ENCODE measurements at places on chromosomes 3 and 15.

DNA sequence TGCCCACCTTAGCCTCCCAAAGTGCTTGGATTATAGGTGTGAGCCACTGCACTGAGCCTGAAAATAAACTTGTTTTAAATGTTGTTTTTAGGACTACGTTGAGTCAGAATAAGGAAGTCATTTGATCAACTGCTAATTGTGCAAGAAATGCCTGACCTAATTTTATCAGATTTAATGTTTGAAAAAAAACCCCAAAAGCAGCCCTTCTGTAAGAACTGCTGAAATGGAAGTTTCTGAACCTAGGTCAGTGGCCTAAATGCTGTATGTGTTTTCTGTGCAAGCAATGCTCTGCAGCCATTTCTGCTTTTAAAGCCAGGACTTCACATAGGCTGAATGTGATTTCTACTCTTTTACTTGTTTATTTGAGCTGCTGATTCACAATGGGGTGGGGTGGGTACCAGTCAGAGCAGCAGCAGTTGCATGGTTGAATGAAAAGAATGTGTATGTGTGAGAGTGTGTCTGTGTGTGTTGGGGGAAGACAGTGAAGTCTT, 6.6 kb downstream of the GPX1 start:
- no peak for DNase-seq

DNA sequence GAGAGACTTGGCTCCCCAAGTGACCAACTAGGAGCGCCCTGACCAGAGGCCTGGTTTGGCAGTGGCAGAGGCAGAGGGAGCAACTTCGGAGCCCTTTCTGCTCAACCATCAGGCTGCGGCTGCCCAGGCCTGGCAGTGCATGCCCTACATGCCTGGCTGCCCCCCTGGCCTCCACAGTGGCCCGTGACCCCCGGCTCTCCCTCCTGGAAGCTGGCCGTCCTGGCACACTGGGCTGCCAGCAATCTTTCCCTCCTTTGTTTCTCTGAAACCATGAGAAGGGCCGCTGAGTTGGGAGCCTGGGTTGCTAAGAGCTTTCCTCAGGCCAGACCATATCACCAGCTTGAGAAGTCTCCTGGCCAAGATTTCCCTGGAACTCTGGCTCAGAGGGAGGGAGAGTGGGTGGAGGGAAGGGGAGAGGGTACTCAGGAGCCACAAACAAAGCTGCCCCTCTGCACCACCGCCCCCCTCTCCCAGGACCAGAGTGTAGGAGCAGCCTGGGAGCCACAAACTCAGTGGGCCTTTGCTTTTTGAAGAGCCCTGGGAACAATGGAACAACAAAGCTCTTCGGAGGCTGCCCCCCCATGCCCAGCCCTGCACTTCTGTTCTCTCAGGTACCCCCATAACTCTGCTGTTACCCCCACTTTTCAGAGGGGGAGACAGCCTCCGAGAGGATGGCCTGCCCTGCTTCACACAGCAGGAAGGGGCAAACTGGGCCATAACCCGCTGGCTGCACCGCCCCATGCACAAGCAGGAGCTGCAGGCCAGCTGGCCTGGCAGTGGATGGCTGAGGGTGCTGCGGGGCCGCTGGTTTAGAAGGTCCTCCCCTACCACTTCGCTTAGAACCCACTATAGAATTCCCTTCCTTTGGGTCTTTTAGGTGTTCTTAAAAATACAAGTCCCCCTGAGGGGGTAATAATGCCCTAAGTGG, 11.3 kb downstream of the CORO2B start:
- DNase-seq, result no peak

- no peak for DNase-seq
Measured at GRCh38 chr15:60760646-60761504, 281.9 kb upstream of the ICE2 start.

DNA sequence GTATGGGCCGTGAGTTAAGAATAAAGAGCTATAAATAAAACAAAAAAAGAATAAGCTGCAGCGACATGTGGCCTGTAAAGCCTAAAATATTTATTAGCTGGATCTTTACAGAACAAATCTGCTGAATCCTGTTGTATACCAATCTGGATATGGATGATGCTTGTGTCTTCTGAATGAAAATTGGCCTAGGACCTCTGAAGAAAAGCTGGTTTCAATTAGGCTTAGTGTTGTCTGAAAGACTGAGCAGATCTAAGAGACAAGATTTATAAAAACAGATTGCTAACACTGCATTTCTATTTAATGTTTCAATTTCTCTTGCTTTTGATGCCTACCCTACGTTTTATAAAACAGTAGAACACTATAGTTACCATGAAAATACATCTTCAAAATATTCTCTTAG, 57.9 kb downstream of the ST3GAL6 start:
- no peak for DNase-seq

DNA sequence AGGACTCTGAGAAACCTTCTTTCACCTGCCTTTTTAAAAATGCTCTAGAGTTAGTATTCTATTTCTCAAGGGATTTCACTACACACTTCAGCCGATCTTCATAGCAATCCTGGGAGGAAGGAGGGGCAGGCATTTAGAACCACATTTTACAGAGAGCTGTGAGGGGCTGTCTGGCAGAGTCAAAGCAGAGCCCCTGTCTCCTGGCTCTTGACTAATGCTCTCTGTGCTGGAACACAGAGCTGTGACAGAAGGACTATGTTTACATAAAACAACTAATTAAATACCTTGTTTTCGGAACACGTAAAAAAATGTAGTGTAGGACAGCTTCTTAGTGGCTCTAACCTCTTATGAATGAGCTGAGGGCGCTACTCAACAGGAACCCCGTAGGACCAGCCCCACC, 7.6 kb upstream of the SPTBN5 start:
- DNase-seq, result no peak

- DNase-seq, result no peak
Measured at GRCh38 chr15:81612631-81613030, 238.6 kb upstream of the TMC3 start.

DNA sequence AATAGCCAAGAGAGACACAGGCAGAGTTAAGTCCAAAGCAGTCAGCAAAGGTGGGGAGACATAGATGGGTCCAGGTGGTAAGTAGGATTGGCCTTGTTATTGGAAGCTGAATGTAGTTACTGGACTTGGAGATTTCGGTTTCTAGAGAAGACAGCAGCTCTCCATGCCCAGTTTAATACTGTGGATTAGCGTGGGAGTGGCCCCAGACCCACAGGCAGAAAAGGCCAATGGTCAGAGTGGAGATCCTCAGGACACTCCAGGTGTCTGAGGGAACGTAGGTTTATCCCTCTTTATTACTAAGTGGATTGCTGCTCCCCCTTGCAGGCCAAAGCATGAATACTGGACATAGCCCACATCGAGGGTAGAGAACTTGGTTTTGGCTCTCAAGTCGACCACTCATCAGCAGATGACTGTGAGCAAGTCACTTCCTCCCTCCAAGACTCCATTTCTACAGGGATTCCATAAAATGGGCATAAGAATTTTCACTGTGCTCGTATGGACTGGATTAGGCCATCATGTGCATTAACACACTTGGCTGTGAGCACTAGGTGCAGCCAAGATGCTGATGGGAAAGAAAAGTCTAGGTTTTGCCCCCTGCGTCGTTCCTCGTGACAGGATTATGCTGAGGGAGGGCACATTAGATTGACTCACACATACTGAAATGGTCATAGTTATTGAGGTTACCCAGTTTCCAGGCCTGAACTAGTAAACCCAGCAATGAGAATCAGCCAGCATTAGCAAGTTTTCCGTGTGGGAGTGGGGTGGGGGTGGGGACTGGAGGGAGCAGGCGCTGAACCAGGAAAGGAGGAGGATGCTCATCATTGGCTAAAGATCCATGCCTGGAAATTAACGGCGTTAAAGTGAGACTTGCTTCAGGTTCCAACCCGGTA, 225.2 kb upstream of the TPRG1 start:
- DNase-seq, result no peak

GRCh38 chr3:13890377-13891016, 10.6 kb upstream of the WNT7A start:
- DNase-seq, result no peak

GRCh38 chr15:52115598-52116427, 3.2 kb upstream of the BCL2L10 start:
- no peak for DNase-seq

DNA sequence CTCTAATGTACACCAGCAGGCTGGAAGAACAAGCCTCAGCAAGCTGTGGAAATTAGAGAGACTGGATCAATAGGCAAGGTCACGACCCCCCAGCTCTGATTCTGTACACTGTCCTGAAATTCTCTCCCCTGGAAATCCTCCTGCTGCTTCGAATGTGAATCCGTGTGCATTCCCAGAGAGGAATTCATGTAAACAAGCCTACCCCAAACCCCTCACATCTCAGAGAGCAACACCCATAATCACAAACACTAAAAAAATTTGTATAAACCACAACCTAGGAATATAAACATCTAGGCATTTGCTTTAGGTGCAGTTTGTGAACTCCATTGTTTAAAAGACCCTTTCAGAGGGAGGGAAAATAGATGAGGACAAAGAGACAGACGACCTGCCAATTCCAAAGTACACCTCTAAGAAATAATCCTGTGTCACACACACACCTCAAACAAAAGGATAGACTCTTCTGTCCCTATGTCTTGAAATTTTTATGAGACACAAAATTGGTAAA, 325.2 kb downstream of the WDR72 start:
- no peak for DNase-seq

GRCh38 chr3:128845119-128845777, 34.2 kb upstream of the ACAD9 start:
- no peak for DNase-seq

DNA sequence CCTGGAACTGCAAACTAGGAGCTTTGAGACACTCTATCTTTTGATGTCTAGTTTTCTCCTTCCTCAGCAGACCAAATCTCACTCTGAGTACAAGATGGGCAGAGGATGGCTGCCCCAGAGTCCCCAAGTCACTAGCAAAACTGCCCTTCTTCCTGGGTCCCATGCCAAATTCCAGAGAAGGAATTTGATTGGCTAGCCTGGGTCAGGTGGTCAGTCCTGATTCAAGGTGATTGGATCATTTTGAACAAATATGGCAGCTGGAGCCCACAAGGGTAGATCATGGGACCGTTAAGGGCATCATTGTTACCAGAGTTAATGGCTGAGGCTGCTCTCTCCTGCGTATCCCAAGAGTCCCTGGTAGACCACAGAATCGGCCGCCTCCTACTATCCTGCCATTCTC, 21.7 kb downstream of the SLC6A1 start:
- DNase-seq, result no peak

GRCh38 chr3:10376353-10376752, 55.4 kb upstream of the SEC13 start:
- DNase-seq, result no peak

DNA sequence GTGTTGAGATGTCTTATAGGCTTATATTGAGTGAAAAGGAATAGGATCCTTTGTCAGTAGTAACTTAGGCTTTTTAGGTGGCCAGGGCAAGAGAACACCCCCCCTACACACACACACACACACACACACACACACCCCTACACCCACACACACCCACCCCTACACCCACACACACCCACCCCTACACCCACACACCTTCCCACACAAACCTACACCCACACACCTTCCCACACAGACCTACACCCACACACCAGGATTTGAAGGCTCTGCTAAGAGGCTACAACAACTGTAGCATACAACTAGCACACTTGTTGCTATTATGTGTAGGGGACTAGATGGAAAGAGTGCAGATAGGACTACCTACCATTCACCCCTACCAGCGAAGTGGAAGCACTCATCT, 172.6 kb downstream of the PGPEP1L start:
- DNase-seq, result no peak

GRCh38 chr3:138898301-138898700, 48.6 kb downstream of the FOXL2 start:
- DNase-seq, result no peak

- no peak for DNase-seq
Measured at GRCh38 chr3:108487439-108487838, 23.0 kb downstream of the MYH15 start.

GRCh38 chr3:195131176-195131575, 139.8 kb downstream of the XXYLT1 start:
- no peak for DNase-seq

DNA sequence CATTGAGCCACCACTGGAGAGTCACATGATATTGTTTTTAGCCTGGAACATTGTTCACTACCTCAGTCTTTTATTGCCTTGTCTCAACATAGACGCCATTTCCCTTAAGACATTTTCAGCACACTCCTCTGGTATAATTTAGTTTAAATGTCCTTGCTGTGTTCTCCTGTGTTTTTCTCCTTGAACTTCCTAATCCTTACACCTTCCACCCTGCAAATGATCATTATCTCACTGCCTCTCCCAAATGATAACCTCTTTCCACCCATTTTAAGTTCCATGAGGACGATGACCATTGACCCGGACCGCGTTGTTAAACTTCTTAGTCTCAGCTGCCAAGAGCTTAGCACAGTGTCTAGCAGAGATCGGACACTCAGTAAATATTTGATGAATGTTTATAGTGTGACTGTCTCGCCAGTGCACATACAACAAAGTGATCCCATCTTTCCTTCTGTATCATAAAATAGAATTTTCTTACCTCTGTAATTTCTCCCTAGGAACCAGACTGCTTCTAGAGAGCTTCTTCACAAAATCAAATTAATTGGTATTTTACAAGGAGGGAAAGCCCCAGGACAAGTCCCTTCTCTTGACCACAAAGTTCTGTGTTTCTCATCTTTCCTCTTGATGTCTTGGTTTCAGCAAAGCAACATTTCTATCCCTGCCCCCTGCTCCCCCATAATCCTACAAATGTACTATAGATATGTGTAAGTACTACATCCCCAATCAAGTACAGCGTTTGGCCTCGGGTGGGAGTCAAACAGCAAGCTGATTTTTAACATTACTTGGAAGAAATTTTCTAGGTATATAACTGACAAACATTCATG, 429.6 kb downstream of the LPP start:
- DNase-seq, result no peak

DNA sequence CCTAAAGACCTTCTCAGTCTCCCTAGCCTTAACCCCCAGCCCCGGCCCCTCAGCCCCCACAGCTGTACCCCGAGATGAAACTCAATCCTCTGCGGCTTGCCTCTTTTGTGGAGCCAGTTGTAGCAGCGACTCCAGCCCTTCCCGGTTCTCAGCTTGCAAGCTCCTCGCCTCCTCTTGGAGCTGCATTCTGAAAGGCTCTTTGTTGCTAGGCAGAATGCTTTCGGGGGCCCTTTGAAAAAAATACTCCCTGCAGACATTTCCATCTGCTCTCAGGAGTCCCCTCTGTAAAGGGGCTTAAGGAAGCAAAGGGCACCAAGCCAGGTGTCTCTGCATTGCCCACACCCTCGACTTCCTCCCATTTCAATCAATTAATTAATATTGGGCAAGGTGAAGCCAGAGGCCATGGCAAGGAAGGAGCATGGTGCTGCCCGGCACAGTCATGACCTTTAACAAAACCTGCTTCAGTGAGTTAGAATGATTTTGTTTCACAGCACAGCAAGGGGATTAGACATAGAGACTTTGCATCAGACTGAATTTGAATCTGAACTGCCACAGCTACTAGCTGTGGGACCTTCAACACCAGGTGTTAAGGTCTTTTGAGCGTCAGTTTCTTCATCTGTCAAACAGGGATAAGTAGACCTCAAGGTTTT, 65.5 kb downstream of the SRGAP3 start:
- DNase-seq, result no peak

- DNase-seq, result no peak
Measured at GRCh38 chr3:143601723-143602484, 246.4 kb downstream of the SLC9A9 start.

DNA sequence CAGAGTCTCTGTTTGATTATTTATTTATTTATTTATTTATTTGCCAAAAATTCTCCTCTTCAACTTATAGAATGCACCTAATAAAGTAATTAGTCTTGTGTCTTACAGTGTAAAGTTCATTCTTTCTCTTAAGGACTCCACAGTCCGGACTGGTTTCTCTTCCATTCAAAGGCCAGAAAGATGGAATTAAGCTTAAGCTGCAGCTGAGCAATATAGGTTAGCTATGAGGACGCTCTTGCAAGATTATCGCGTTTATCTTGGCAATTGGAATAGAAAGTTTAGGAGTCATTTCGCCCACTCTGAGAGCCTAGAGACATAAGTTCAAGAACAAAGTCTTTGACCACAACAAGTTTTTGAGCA, 15.0 kb downstream of the TAGLN3 start:
- no peak for DNase-seq
